ENCODE measurements at places on chromosomes 2 and 18.
A peak's percentile ranks its signal among the peaks of the same experiment; 100 is the strongest.

DNA sequence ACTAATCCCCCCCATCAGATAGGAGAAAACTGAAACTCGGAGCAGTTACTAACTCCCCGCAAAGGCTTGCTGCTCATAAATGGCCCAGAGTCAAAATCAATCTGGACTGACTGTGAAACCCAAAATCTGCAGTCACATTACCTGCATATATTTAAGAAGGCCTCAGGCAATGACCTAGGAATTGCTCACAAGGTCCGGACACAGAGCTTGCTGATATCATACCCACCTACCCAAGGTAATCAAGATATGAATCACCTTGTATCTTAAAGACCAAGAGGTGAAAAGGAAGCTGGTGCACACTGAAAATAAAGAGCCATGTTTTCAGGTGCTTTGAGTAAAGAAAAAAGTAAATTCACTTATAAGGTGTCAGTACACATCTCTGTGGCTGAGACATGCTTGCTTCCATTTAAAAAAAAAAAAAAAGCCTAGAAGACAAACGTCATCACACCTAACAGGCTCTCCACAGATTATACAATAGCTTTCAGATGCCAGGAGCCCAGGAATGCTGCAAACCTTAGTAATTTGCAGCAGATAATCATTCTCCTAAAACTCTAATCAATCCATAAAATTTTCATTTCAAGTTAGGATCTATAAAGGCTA is 195.4 kb downstream of the ZEB2 start:
- peak overlapping the region; percentile 74 for H3K27ac ChIP-seq
- H3K4me3 ChIP-seq, result no peak overlapping the region
- no peak for DNase-seq
- H3K36me3 ChIP-seq, result no peaks in the 10 kb centered on the region
- peaks cover 18% of the 10 kb centered on the region for H3K4me1 ChIP-seq
- H3K27me3 ChIP-seq, result no peaks in the 10 kb centered on the region

DNA sequence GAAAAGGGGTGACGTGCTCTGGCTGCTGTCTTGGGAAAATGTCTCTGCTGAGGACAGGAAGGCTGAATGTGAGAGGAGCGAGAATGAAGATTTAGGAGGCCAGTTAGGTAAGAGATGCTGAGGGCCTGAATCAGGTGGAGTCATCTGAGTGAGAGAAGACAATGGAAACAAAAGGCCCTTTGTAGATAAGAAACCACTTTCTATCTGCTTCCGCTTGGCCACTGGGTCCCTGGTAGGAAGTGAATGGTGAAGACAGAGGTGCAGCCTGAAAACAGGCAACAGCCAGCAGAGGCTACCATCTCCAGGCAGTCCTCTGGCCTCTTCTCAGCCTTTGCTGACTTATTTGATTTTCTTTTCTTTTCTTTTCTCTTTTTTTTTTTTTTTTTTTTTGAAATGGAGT is 374.0 kb upstream of the SLC14A2 start:
- H3K36me3 ChIP-seq, result no peaks in the 10 kb centered on the region
- H3K27me3 ChIP-seq, result no peaks in the 10 kb centered on the region
- H3K4me3 ChIP-seq, result no peak overlapping the region

GRCh38 chr2:147388217-147388616 is 456.6 kb upstream of the ACVR2A start:
- H3K4me3 ChIP-seq, result no peak overlapping the region
- no peaks in the 10 kb centered on the region for H3K4me1 ChIP-seq
- H3K36me3 ChIP-seq, result no peaks in the 10 kb centered on the region
- H3K27me3 ChIP-seq, result no peaks in the 10 kb centered on the region
- DNase-seq, result no peak

- no peak overlapping the region for H3K27ac ChIP-seq
- DNase-seq, result peak; percentile 47
- no peak overlapping the region for H3K4me3 ChIP-seq
- no peaks in the 10 kb centered on the region for H3K36me3 ChIP-seq
These were observed 47.1 kb downstream of the PLCL1 start for GRCh38 chr2:197851451-197851850.

DNA sequence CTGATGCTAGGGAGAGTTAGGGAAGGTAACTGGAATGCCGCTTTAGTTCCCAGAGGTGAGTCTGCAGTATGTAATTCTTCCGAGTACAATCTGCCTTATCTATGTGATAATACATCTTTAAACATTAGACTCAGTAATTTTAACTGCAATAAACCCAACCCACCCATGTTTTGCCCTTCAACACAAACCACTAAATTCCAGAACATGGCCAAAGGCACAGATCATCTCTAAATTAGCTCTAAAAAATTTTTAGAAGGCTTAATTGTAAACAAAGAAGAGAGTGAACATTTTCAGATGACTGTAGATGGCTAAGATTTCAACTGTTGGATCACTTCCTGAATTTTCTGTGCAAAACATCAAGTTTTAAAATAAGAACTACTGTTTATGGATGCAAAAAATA is 488.7 kb upstream of the ID2 start:
- H3K27ac ChIP-seq, result no peak overlapping the region
- H3K36me3 ChIP-seq, result peaks cover 1% of the 10 kb centered on the region
- no peak for DNase-seq

GRCh38 chr2:45852450-45853150 is 201.1 kb downstream of the PRKCE start:
- H3K4me1 ChIP-seq, result no peaks in the 10 kb centered on the region
- H3K27ac ChIP-seq, result no peak overlapping the region
- H3K4me3 ChIP-seq, result no peak overlapping the region
- H3K36me3 ChIP-seq, result no peaks in the 10 kb centered on the region
- DNase-seq, result no peak

- H3K27me3 ChIP-seq, result no peaks in the 10 kb centered on the region
- no peak for DNase-seq
- H3K4me1 ChIP-seq, result no peaks in the 10 kb centered on the region
- no peak overlapping the region for H3K27ac ChIP-seq
- H3K4me3 ChIP-seq, result no peak overlapping the region
These were observed 31.2 kb downstream of the GULP1 start for GRCh38 chr2:188322569-188323551.

Measured in natural killer cell (primary cell).